ENCODE measurements at places on chromosomes 5 and 9.

- no peak for DNase-seq
These were observed 235.0 kb downstream of the GOLPH3 start for GRCh38 chr5:31939151-31939550.

DNA sequence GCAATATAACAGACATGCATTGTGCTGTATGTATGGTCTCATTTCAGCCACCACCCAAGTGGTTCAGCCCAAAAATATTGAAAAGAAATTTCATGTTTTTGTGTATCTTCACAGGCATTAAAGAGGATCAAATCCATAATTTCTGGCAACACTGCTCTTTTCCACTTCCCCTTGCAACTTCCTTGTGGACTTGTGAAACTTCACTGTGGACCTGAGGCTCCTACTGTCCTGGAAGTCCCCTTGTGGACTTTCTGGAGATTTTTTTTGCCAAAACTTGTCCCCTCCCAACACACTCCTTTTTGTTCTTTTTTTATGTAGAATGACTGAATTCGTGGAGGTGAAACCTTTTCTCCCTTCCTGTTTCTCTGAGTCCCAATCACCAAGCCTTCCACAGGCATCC is 14.3 kb downstream of the OTULINL start:
- no peak for DNase-seq

GRCh38 chr5:102289251-102289899 is 6.7 kb downstream of the SLCO4C1 start:
- DNase-seq, result no peak

DNA sequence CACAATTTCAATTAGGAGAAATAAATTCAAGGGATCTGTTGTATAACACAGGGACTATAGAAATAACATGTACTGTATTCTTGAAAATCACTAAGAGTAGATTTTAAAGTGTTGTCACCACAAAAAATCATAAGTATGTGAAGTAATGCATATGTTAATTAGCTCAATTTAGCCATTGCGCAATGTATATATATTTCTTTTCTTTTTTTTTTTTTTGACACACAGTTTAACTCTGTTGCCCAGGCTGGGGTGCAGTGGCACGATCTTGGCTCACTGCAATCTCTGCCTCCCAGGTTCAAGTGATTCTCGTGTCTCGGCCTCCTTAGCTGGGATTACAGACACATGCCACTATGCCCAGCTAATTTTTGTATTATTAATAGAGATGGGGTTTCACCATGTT is 70.2 kb downstream of the XRCC4 start:
- DNase-seq, result no peak

GRCh38 chr9:18905883-18906629 is 127.0 kb downstream of the SAXO1 start:
- no peak for DNase-seq

GRCh38 chr5:84986688-84987087 is 602.0 kb upstream of the EDIL3 start:
- DNase-seq, result no peak

GRCh38 chr5:143064218-143064641 is 294.1 kb downstream of the ARHGAP26 start:
- no peak for DNase-seq
